Fibroblast of lung (primary cell): ENCODE measurements at places on chromosomes 11 and 22.

DNA sequence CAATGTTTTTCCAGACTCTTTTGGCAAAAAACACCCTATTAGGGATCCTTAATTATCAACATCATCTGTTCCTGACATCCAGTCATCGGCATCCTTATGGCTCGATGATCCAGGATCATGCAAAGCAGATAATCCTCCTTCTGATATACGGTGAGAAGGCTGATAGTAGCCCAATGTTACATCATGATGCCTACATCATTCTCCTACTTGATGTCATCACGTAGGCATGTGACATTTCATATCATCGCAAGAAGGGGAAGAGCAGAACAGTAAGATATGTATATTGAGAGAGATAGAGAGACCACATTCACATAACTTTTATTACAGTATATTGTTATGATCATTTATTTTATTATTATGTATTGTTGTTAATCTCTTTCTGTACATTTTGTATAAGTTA is 168.6 kb downstream of the ADAMTS15 start:
- H3K27ac ChIP-seq = no peak overlapping the region
- H3K4me1 ChIP-seq = peaks cover 6% of the 10 kb centered on the region
- H3K27me3 ChIP-seq = no peaks in the 10 kb centered on the region
- H3K4me3 ChIP-seq = no peak overlapping the region
- H3K36me3 ChIP-seq = no peaks in the 10 kb centered on the region
- no peak for DNase-seq

GRCh38 chr11:92071660-92072059 is 153.0 kb upstream of the FAT3 start:
- H3K4me1 ChIP-seq = no peaks in the 10 kb centered on the region
- no peak overlapping the region for H3K27ac ChIP-seq
- no peaks in the 10 kb centered on the region for H3K36me3 ChIP-seq
- DNase-seq = no peak

- H3K4me3 ChIP-seq = no peak overlapping the region
- no peak overlapping the region for H3K27ac ChIP-seq
- no peaks in the 10 kb centered on the region for H3K4me1 ChIP-seq
Measured at GRCh38 chr11:90229791-90230190, 6.9 kb upstream of the CHORDC1 start.

GRCh38 chr11:79902493-79902892 is 461.7 kb upstream of the TENM4 start:
- H3K27me3 ChIP-seq = no peaks in the 10 kb centered on the region
- H3K4me1 ChIP-seq = no peaks in the 10 kb centered on the region
- H3K27ac ChIP-seq = no peak overlapping the region
- DNase-seq = peak; percentile 56
- H3K4me3 ChIP-seq = no peak overlapping the region

- no peaks in the 10 kb centered on the region for H3K36me3 ChIP-seq
- H3K4me3 ChIP-seq = no peak overlapping the region
- no peaks in the 10 kb centered on the region for H3K27me3 ChIP-seq
- no peaks in the 10 kb centered on the region for H3K4me1 ChIP-seq
- H3K27ac ChIP-seq = no peak overlapping the region
Measured at GRCh38 chr11:127965939-127966668, 621.3 kb downstream of the ETS1 start.

GRCh38 chr11:10824888-10825287 is 16.2 kb upstream of the EIF4G2 start:
- no peaks in the 10 kb centered on the region for H3K36me3 ChIP-seq
- H3K27me3 ChIP-seq = no peaks in the 10 kb centered on the region
- H3K27ac ChIP-seq = no peak overlapping the region

DNA sequence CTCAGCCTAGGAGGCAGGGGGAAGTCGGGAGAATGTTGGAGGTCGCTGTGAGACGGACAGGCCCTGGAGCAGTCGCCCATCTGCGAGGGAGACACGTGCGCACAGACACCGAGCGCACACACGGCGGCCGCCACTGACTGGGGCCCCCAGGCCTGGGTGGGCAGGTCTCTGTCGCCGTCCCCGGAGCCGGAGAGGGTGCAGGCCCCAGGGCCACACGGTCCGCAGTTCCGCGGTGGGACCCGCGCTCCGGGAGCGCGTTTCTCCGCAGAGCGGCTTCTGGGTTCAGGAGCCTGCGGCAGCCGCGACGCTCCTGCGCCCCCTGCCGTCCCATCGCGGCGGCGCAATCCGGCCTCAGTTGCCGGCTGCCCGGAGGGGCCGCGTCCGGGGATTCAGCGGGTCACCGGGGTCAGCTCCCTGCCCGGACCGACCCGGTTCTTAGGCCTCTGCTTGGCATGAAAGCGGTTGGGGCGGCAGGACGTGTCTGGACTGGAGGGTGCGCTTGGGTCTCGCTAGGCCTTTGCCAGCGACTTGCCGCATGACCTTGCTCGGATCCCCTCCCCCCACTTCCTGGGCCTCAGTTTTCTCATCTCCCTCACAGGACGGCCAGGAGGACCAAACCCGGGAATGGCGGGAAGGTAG is 31.2 kb downstream of the PDE2A start:
- no peak overlapping the region for H3K27ac ChIP-seq
- H3K4me3 ChIP-seq = no peak overlapping the region
- no peaks in the 10 kb centered on the region for H3K4me1 ChIP-seq

DNA sequence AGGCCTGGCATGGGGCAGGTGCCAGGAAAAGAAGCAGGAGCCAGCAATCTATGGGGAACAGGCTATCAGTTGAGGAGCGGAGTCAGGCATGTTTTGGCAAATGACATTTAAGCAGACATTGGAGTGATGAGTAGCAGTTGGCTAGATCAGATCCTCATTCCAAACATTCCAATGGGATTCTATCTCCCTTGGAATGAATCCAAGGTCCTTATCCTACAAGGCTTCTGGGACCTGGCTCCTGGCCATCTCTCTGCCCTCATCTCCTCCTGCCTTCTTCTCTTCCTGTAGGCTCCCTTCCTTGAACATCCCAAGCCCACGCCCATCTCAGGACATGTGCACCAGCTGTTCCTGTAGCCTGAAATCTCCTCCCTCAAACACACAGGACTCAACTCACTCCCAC is 1074.5 kb downstream of the TBC1D22A start:
- no peak overlapping the region for H3K4me3 ChIP-seq
- H3K4me1 ChIP-seq = no peaks in the 10 kb centered on the region
- no peak overlapping the region for H3K27ac ChIP-seq
- peak; percentile 24 for DNase-seq

- H3K4me1 ChIP-seq = no peaks in the 10 kb centered on the region
- no peak overlapping the region for H3K4me3 ChIP-seq
- no peak overlapping the region for H3K27ac ChIP-seq
- no peaks in the 10 kb centered on the region for H3K27me3 ChIP-seq
- DNase-seq = peak; percentile 94
- no peaks in the 10 kb centered on the region for H3K36me3 ChIP-seq
Measured at GRCh38 chr11:25065746-25066145, 568.9 kb downstream of the LUZP2 start.

DNA sequence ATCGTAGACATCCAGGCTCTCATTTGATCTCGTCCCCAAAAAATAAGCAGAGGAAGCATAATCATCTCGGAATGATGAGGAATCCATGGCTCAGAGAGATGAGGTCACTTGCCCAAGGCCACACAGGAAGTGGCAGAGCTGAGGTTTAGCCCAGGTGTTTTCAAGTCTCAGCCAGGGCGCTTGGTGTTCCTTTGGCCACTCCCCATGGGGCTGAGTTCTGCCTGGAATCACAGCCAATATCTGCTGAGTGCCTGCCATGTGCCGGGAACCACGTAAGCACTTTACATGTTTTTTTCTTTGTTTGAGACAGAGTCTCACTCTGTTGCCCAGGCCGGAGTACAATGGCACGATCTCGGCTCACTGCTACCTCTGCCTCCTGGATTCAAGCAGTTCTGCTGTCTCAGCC is 29.5 kb upstream of the MYH9 start:
- no peak overlapping the region for H3K4me3 ChIP-seq
- DNase-seq = peak; percentile 38
- H3K36me3 ChIP-seq = no peaks in the 10 kb centered on the region
- H3K4me1 ChIP-seq = peaks cover 15% of the 10 kb centered on the region
- peak overlapping the region; percentile 58 for H3K27ac ChIP-seq

DNA sequence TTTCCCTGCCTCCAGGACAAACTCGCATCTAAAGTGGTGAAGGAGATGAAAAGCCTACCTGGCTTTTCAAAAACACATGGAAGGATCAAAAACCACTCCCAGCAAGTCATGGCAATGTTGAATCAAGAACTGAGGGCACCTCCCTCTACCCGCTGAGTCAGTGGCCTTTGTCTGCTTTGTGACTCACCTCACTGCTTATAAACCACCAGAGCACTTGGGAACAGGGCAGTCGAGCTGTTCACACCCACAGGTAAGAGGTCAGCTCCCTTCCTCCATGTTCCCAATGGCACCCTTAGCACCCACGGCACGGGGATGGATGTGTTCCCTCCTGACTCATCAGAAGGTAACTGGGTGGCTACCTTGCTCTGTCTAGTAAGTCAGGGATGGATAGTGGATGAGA is 21.7 kb downstream of the TENM4 start:
- no peaks in the 10 kb centered on the region for H3K27me3 ChIP-seq
- peaks cover 17% of the 10 kb centered on the region for H3K4me1 ChIP-seq
- no peak overlapping the region for H3K27ac ChIP-seq
- no peak overlapping the region for H3K4me3 ChIP-seq
- no peaks in the 10 kb centered on the region for H3K36me3 ChIP-seq
- peak; percentile 66 for DNase-seq

DNA sequence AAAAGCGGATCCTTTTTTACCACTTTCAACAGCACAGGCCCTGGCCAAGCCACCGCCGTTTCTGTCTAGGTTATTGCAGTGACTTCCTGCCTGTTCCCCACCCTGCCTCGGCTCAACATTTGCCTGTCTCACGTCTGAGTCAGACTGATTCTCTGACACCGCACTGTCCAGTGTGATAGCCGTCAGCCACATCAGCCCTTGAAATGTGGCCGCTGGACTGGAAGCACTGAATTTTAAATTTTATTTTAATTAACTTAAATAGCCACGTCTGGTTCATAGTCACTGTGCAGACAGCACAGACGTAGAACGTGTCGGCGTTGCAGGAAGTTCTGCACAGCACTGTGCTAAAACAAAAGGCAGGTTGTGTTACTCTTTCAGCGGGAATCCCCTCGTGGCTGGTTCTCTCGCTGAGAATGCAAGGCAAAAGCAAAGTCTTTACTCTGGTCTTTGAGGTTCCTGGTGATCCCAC is 56.3 kb upstream of the ADSL start:
- peaks cover 4% of the 10 kb centered on the region for H3K36me3 ChIP-seq
- no peaks in the 10 kb centered on the region for H3K4me1 ChIP-seq
- peak; percentile 21 for DNase-seq
- H3K27me3 ChIP-seq = no peaks in the 10 kb centered on the region
- H3K4me3 ChIP-seq = no peak overlapping the region

DNA sequence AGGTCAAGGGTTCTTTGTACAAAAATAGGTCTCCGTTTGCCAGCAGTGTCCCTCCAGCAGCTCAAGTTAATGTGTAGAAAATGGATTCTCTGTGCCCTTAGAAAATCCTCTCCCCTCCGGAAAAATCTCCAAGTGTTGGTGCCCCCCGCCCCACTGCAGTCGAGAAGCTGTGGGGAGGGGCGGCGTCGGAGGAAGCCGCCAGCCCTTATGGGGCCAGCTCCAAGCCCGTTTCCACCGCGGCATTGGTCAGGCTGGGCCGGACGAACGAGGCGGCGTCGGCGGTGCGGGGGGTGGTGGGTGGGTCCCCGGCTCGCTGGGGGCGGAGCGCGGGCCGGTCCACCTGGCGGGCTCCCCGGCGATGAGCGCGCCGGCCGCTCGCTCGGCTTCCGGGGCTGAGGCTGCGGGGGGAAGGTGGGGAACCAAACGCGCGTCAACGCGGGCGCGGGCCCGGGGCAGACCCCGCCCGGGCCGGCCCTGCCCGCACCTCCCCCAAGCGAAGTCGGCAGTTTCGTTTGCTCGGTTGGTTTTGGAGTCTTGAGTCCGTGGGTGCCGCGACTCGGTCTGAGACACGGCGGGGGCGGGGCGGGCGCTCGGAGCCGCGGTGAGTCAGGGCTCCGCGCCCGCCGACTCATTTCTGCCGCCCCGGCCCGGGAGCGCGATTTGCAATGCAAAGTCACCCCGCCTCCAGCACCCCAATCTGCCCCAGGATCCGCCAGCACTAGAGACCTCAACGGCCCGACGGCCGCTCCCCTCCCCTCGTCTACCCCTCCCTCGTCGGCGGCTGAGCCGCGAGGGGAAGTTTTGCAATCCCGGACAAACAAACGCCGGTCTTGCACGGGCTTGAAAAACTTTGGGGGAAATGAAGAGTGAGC is 1.4 kb downstream of the ASCL2 start:
- H3K27me3 ChIP-seq = peaks cover 8% of the 10 kb centered on the region
- no peaks in the 10 kb centered on the region for H3K36me3 ChIP-seq
- H3K27ac ChIP-seq = no peak overlapping the region
- DNase-seq = peak; percentile 16
- H3K4me3 ChIP-seq = no peak overlapping the region
- no peaks in the 10 kb centered on the region for H3K4me1 ChIP-seq

GRCh38 chr22:44537467-44537866 is 39.4 kb upstream of the RTL6 start:
- no peaks in the 10 kb centered on the region for H3K36me3 ChIP-seq
- no peaks in the 10 kb centered on the region for H3K4me1 ChIP-seq
- DNase-seq = no peak
- peaks cover 6% of the 10 kb centered on the region for H3K27me3 ChIP-seq
- H3K27ac ChIP-seq = no peak overlapping the region

DNA sequence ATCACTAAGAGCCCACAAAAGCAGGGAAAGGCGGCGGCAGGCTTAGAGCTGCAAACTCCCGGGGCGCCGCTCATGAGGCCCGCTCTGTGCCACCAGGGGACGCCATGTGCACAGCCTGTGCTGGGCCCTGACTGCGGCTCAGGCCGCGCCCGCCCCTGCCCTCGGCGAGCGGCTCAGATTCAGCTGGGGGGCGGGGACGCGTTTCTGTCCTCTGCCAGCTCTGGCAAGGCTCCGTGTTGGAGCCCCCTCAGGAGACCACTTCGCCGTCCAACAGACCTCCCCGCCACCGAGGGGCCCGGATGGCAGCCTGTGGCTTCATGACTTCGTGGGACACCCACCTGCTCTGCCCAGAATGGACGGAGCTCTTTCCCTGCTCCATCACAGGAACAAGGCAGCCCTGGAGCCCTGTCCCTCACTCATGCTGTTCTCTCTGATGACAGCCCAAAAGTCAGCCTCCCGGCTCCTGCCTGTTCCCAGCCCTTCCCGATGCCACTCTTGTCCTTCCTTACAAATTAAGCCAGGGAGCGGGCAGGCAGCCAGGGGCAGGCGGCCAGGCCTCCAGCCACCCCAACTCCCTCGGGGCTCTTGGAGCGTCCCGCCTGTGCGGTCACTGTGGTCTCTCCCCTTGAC is 69.1 kb downstream of the NAT10 start:
- peak; percentile 65 for DNase-seq
- no peaks in the 10 kb centered on the region for H3K36me3 ChIP-seq
- H3K27me3 ChIP-seq = no peaks in the 10 kb centered on the region
- H3K4me1 ChIP-seq = no peaks in the 10 kb centered on the region
- H3K4me3 ChIP-seq = no peak overlapping the region

DNA sequence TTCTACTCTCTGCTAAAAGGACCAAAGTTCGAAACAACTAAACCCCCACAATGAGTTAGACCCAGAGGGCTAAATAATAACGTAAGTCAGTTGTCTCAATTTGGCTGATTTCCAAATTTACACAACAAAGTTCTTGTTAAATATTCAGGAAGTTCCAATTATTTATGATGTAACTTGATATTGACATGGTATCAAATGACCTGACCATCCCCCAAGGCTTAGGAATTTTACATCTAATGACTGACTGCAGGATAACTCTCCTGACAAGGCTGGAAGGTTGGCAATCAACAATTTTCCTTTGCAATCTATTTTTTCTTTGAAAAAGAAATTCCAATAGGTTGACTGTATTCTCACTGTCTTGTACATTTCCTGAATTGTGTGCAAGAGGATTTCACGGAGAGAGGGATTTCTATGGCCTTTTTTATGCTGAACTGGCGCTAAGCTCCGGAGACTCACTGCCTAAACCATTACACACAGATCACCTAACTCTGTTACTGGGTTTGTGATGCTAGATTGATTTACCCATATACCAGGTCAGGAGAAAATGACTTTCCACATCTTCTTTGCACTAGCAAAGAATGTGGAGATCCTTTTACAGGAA is 9.6 kb upstream of the CDON start:
- H3K4me3 ChIP-seq = no peak overlapping the region
- no peak overlapping the region for H3K27ac ChIP-seq
- no peaks in the 10 kb centered on the region for H3K27me3 ChIP-seq
